Stimulated activated CD8-positive, alpha-beta memory T cell treated with anti-CD3 and anti-CD28 coated beads, Interleukin-7, amount 100 ng/mL, for 1 hour (primary cell): ENCODE measurements at places on chromosomes 2 and 18.

DNA sequence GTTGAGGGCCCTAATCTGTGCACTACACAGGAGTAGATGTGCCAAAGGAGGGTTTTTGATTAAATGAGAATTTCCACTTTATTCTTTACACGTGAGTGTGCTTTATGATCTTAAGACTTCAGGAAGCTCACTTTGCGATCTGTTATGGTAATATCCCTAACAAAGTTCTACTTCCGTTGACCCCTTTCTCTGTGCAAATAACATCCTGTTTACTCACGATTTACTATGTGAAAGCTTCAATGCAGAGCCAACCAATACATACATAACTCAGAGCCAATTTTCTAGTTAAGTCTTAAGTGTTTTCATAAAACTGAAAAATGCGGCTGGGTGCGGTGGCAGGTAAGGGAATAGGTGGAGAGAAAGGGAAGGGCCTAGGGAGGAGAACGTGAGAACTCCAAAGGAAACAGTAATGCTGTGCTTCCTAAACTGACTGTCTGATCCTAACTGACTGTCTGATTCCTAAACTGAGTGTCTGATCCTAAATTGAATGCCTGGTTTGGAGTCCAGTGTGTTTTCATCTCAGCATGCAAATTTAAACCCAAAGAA lies 87.6 kb downstream of the PLCL1 start:
- no peak for DNase-seq

DNA sequence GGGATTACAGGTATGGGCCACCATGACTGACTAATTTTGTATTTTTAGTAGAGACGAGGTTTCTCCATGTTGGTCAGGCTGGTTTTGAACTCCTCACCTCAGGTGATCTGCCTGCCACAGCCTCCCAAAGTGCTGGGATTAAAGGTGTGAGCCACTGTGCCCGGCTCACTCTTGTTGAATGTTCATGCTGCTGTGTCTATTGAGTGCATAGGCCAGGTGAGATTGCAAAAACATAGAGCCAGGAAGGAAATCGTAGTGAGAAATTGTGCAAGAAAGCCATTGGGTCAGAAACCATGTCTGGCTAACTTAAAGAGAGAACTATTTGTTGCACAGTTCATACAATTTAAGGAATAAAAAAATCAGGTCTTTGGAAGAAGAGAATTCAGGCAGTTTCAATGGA lies 45.5 kb upstream of the FZD5 start:
- no peak for DNase-seq

DNA sequence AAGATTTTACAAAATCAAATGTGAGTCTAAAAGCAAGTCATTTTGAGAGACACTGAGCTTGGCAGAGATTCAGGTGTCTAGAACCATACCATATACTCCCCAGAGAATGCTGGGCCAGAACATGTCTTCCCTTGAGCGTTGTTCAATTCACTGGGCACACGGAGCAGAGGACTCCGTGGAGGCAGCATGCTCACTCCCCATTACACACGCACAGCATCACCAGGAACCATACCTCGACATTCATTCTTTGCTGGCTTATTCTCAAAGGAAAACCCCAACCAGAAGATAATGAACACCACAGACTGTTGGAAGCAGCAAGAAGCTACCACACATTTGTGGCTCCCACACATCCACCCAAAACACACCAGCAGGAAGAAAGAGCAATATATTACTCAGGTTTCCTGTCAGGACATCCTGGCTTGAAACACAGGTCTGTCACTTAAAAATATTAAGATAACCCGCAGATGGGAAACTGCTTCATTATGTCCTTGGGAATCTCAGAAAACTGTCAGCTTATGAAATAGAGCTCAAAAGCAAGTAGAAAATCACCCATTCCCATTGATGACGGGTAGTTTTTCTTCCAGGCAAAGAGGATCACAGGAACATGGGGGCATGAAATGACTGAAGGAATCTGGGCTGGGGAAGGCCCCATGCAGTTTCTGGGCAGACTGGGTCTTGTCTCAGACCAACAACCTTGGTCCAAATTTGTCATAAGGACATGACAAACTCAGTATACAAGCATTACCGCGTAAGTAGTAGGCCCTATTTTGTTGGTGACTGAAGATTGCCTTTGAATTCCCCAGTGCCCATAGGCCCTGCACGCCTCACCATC lies 46.4 kb downstream of the PCBP1 start:
- DNase-seq = no peak

- no peak for DNase-seq
Measured at GRCh38 chr2:8923183-8923582, 80.3 kb downstream of the MBOAT2 start.

DNA sequence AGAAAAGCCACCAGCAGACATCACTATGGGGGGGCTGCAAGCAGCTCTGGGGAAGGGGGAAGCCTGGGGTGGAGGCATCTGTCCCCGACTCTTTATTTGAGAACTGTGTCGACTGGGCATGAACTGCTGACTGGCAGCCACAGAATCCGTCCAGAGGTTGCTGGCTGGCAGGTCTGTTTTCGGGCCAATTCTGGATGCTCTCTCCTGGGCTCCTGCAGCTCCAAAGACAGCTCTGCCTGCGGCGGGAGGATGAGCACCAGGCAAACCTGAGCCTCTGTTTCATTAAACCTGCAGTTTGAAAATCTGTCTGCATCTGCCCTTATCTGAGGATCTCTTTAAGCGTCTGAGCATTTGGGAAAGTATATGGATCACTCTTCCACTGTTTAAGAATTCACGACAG lies 34.4 kb upstream of the RPL31 start:
- no peak for DNase-seq

- DNase-seq = no peak
Measured at GRCh38 chr2:203748331-203749126, 42.1 kb downstream of the CD28 start.

GRCh38 chr2:29446847-29447246 lies 331.6 kb downstream of the CLIP4 start:
- DNase-seq = no peak

- DNase-seq = no peak
Measured at GRCh38 chr2:157179324-157180105, 78.0 kb upstream of the GALNT5 start.

DNA sequence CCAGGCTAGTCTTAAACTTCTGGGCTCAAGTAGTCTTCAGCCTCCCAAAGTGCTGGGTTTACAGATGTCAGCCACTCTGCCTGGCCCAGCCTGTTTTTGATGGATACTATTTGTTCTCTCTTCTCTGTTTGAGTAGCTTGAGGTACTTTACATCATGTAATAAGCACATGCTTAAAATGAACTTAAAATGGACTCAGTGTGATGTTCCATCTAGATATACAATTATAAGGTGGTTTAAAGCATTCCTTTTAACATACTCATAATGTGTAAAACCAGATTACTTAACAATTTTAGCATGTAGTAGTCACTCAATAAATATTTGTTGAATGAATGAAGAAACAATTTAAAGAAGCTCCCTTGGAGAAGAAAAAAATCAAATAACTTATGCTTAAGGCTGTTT lies 9.6 kb downstream of the PTPRM start:
- no peak for DNase-seq

- DNase-seq = no peak
Measured at GRCh38 chr2:196205881-196206435, 34.6 kb upstream of the STK17B start.
